ENCODE measurements at places on chromosomes 11 and 22. TPM values are rescaled to one million over a fixed set of nuclear protein-coding genes. Genes with fewer than 3 reads are reported as not detected.

Gene MIOX
- not detected for polyA plus RNA-seq

Gene MOGAT2
- not detected for polyA plus RNA-seq

Gene PARVA
- 21.1 TPM for polyA plus RNA-seq

Gene USP2
- 0.49 TPM for polyA plus RNA-seq

Gene H19
- polyA plus RNA-seq = 1.9 TPM

Gene MUC2
- not detected for polyA plus RNA-seq

Gene DNAJB7
- polyA plus RNA-seq = not detected

Measured in keratinocyte (primary cell).